NB4 (cell line): ENCODE measurements at places on chromosomes 7 and 10.

DNA sequence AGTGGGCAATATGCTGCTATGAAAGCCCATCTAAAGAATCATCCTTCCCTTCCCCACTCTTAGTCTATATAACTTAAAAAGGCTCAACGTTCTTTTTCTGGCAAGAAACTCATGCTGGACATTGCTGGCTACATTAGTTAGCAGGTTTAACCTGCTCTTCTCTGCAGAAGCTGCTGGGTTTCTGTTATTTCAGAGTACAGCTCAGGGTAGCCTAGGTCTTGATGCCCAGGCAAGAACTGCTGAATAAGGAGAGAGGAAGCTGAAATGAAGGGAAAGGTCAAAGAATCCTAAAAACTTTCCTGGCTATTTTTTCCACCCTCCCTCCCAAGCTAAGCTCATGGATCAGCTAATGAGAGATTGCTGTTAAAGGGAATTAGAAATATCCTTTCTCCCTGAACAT lies 79.4 kb downstream of the ANKIB1 start:
- no peak for DNase-seq

DNA sequence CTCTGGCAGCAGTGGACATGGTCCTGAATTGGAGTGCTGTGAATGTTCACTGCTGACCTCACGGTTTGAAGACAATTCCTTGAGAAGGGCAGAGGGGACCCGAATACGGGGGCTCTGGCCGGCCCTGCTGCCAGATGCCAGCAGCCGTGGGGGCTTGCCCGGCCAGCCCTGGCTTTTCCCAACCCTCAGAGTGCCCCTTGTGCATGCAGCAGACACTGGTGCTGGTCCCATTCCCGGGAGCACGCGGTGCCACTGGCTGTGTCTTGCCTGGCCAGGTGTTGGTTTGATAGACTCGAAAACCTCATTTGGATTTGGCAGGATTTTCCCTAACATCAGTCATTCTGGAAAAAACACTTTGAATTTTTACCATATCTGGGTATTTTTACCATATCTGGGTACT lies 49.1 kb downstream of the LHPP start:
- no peak for DNase-seq

GRCh38 chr10:87838650-87839049 lies 20.6 kb upstream of the ATAD1 start:
- no peak for DNase-seq

GRCh38 chr7:97016381-97017191 lies 8.0 kb downstream of the DLX5 start:
- no peak for DNase-seq

- no peak for DNase-seq
These were observed 78.4 kb upstream of the CAMK2B start for GRCh38 chr7:44403775-44404174.

GRCh38 chr7:94289071-94289470 lies 105.6 kb upstream of the COL1A2 start:
- peak; percentile 35 for DNase-seq

- DNase-seq = no peak
These were observed 6.8 kb downstream of the AEBP1 start for GRCh38 chr7:44110719-44111635.
